Umbilical cord (tissue), 2 donors: ENCODE measurements at places on chromosomes 7 and 10.

DNA sequence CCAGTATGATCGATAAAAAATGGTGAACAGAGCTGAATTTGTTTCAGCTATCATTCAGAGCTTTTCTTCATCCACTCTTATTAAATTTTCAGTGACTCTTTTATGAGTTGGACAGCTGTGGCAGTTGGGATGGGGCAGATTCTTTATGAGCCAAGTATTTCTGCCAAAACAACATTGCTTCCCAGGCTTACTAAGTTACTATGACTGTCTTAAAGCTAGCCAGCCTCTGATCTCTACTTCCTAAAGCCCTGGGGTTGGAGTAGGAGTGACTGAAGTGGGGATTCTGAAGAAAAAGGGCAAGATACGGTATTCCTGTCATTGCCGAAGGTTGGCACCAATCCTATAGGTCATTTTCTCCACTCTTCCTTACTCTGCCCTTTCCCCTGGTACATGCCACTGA lies 12.7 kb downstream of the RPP30 start:
- no peak for DNase-seq

DNA sequence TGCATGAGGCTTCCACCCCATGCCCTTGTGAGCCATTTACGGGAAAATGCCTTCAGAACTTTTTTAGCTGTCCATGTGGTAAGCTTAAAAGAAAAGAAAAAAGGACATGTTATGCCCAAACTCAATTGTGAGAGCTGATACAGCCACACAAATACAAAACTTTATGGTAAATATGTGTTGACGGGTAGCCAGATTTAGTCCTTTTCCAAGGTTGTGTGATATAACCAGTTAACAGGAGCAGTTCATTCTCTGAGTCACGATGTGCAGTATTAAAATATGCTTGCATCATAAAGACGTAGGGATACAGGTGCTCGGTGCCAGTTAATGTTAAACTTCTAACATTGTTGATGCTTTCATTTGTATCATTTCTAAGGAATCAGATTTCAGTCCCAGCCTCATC lies 350.4 kb downstream of the DNAJB6 start:
- no peak for DNase-seq

DNA sequence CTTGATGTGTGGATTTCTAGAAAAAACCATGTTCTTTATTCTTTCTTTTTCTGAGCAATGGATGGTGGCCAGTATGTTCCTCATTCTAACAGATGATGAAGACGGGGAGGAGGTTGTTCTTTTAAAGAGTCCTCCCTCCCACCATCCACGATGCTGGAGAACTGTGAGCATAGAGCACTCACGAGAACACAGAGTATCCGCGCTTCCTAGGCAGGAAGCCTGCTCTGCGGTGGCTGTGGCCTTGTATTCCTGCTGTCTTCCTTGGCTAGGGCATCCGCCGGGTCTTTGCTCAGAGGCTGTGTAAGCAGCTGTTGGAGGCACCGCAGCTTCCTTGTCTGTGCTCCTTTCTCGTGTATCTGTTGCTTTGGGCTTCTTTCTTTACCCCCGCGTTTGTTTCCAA lies 214.2 kb downstream of the CCDC3 start:
- no peak for DNase-seq

GRCh38 chr10:58754469-58755339 lies 242.0 kb downstream of the BICC1 start:
- DNase-seq: peak; percentile 73

GRCh38 chr7:47318395-47319182 lies 263.3 kb downstream of the TNS3 start:
- DNase-seq: no peak

DNA sequence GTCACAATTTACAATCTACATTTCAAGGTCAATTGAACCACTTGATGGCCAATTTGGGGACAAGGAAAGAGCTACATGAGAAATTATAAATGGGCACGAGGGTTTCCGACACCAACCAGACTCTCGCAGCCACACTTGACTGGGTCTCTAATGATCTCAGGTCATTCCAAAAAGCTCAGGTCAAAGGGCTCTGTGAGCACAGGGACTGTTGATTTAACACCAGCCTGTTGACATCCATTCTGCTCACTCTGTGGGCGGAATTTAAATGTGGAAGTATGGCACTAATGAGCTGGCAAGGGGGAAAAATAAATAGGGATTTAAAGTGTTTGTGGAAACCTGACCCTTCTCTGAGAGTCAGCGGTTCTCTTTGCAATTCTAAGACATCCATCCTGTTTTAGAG lies 810.7 kb upstream of the AUTS2 start:
- no peak for DNase-seq

DNA sequence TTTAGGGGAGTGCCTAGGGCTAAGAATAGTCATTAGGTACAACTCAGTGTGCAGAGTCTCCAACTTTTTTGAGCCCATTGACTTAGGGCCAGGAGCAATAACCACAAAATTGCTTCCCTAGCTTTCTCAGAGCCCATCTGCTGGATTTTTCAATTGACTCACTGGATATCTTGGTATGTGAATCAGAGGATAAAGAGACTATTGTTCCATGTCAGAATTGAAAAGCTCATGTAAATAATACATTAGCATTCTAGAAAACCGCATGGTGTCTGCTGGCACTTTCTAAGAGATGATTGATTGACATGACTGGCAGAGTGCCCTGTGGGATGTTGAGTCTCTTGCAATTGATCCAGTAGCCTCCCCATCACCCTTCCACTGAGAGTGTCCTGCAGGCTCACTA lies 246.2 kb downstream of the CCDC7 start:
- no peak for DNase-seq

GRCh38 chr10:114654822-114655575 lies 3.1 kb downstream of the ABLIM1 start:
- DNase-seq: no peak

GRCh38 chr7:101973130-101973529 lies 155.7 kb downstream of the CUX1 start:
- DNase-seq: no peak

DNA sequence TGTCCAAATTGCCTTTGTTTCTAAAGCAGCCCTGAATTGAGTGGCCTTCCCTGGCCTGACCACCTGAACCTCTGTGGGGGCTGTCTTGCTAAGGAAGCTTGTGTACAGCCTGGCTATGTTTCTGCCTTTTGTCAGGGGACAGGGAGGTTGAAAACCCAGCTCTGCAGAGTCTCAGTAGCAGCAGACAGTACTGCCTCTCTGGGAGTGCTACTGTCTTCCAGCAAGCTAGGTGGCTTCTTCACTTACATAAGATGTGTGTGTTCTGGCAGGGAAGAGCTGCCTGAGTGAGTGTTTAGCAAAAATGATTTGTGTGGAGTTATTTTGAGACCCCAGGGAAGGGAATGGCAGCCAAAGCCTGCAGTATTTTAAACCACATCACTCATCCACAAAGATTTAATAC lies 57.4 kb downstream of the LRRC4 start:
- no peak for DNase-seq

GRCh38 chr10:116151076-116151475 lies 121.9 kb downstream of the GFRA1 start:
- no peak for DNase-seq

DNA sequence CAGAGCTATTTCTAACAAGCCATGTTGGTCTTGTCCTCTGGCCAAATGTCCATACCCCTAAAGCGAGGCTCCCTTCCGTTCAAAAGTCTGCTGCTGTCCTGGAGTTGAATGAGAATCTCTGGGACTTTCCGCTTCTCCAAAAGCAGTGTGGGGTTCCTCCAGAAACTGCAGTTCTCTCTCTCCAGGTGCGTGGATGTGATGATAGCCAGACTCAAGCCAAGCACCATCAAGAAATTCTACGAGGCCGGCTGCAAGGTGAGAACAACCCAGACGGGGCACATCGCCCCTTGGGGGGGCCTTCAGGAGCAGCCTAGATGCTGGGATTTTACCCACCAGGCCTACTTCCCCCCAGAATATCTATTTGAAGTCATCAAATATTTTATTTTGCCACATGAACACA lies 26.5 kb downstream of the BTBD16 start:
- no peak for DNase-seq

DNA sequence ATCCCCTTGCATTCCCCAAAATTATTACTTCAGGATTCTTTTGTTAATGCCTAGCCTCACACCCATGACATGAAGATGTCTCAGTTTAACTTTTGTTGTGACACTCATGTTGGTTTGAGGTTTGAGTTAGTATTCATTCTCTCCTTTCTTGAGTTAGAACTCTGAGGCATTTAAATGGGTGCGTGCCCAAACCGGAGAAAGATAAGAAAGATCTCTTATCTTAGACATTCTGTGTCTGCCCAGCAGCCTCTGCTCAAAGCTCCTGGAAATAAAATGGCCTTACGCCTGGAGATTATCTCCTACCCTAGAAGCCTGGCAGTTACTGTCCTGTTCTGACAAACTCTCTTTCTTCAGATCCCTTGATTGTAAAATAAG lies 26.3 kb downstream of the WBP1L start:
- DNase-seq: no peak

GRCh38 chr10:122164023-122164601 lies 107.0 kb upstream of the BTBD16 start:
- no peak for DNase-seq

- DNase-seq: peak; percentile 3
Observed at GRCh38 chr7:38673795-38674194, 42.6 kb upstream of the AMPH start.

GRCh38 chr10:68111584-68111983 lies 2.3 kb downstream of the MYPN start:
- DNase-seq: no peak

DNA sequence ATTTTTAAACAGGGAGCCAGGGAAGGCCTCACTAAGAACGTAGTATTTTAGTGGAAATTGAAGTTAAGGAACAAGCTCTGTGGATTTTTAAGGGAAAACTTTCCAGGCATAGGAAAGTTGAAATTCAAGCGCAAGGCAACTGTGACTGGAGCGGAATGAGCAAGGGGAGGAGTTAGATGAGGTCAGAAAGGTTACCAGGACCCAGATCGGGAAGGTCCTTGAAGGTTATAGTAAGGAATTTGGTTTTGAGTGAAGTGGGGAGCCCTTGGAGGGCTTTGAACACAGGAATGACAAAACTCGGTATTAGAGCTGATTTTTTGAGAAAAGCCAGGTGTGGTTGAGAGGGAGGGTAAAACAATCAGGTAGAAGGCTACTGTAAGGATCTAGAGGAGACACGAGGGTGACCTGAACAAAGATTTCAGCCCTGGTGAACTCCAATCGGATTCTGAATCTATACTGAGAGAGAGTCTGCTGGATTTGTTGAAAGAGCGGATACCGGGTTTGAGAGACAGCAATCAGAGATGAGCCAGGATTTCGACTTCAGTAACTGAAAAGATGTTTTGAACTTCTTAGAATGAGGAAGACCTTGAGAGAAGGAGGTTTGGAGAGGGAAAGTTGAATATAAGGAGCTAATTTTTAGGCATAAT lies 1013.9 kb downstream of the NRG3 start:
- no peak for DNase-seq

DNA sequence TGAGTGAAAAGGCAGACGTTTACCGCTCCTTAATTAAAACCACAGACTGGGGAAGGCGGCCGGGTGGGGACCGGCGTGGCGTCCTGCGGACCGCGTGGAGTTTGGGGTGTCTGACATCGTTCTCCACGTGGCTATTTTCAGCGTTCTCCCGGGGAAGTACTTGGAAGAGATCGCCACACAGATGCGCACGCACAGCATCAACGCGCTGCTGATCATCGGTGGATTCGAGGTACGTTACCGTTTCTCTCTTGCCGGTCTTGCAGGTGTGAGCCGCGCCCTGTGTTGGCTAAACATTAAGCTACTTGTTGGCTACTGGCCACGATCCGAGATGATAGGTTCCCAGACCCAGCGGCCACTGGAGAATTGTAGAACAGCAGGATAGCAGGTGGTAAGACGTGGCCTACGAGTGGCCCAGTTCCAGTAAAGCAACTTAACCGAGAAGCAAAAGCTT lies 51.3 kb downstream of the PFKP start:
- DNase-seq: no peak

GRCh38 chr7:126026421-126027088 lies 1096.9 kb upstream of the POT1 start:
- DNase-seq: no peak

DNA sequence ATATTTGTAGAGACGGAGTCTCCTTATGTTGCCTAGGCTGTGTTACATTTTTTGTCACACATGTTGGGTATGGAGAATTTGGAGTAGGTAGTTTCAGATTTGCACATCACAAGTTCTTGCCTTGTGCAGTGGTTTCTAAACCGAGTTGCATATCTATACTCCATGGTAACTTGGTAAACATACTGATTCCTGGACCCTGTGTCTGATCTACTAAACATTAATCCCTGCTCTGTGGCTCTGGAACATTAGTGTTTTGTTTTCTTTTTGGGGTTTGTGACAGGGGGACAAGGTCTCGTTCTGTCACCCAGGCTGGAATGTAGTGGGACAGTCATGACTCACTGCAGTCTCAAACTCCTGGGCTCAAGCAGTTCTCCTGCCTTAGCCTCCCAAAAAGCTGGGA lies 24.7 kb downstream of the AUTS2 start:
- DNase-seq: no peak

- DNase-seq: no peak
Observed at GRCh38 chr7:115906731-115907130, 123.8 kb downstream of the TFEC start.

DNA sequence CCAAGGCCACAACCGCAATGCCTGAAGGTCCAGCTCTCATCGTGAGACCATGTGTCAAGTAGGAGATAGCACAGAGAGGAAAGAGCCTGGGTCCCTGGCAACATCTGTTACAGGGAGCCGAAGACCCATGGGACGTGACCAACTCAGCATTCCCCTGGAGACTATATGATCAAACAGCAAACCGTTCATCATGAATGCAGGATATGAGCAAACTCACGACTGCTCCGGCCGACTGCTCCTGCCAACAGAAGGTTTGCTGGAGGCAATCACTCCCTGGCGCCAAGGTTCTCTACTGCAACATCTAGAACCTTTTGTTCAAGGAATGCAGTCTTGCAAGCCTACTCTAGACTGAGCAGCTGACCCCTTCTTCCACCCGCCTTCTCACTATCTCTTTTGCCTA lies 114.3 kb downstream of the ALOX5 start:
- no peak for DNase-seq

DNA sequence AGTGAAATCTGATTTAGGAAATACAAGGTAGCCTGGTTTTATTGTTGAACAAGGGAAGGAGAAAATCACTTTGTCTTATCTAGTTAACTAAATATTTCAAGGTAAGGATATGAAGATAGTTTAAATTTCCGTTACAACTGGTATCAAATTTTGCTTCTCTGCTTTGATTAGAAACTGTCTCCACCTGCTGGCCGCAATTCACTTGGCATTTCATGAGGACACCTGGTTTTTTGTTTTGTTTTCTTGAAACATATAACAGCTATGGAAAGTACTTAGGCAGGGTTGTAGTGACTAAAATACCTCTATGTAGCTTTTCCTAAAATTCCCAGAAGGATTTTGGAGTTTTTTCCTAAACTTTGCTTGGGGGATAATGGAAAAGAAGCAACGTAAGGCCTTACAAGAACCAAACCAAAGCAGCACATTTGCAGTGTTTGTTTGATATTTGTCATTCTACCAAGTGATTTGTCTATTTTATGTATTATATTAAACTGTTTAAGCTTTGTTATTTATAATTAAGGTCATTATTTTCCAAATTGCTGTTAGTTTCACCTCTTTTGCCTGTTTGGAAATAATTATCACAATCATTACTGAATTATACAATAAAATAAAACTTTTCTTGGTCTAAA lies 73.6 kb downstream of the AHCYL2 start:
- peak; percentile 53 for DNase-seq
